ENCODE measurements at places on chromosomes 2 and 18.

- DNase-seq: no peak
Measured at GRCh38 chr2:176099728-176100546, at the start of gene HOXD12. TSS of gene HOXD12 (plus strand) at chr2:176099795. CDS start at chr2:176099802, 7 bp downstream.

DNA sequence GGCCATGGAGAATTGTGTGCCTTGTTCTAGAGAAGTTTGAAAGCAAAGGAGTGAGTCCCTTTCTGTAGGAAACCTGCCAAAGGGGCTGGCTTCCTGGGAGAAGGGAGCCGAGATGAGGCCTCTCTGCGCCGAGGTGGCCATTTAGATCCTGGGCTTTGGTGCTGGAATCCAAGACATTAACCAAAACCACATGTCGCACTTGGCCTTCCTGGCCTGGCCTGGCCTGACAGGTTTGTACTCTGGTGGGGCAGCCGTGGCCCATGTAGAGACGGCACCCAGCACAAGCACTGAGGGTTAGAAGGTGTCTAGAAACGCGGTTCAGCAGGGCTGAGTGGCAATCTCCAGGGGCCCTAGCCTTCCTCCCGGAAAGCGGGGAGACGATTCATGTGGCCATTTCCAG, 7.1 kb downstream of the CNNM3 start:
- DNase-seq: no peak

GRCh38 chr2:55137024-55137958, 87.0 kb upstream of the RTN4 start:
- no peak for DNase-seq

DNA sequence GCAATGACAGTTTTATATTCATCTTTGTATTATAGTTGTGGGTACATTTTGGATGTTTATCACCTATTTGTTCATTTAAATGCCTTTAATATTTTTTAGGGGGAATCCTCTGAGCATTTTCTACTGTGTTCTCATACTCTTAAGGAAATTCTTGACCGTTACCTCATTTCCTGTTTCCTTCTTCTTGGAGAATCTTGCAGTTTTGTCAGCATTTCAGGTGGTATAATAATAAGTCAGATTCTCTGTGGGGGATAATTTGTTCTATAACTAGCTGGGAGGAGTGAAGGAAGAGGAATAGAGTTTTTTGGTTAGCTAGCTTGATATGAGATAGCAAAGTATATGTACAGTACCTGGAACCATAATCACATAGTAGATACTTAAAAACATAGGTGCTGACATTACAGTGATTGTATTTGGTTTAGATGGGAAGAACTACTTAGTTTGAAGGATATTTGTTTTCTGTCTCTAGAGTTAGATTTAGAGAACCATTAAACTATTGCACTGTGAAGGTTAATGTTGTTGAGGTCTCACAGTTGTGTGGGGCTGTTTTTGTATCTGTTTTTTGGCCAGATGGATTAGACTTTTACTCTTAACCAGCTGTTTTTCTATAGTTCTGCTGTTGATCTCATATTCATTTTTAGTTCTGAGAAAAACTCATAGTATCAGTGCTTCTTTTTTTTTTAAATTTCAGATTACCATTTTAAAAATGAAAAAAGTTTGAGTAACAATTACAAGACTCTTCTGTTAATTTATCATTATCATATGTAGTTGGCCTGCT, 14.2 kb downstream of the MTX2 start:
- DNase-seq: no peak

GRCh38 chr18:76161983-76162382, 333.1 kb downstream of the ZNF516 start:
- no peak for DNase-seq

DNA sequence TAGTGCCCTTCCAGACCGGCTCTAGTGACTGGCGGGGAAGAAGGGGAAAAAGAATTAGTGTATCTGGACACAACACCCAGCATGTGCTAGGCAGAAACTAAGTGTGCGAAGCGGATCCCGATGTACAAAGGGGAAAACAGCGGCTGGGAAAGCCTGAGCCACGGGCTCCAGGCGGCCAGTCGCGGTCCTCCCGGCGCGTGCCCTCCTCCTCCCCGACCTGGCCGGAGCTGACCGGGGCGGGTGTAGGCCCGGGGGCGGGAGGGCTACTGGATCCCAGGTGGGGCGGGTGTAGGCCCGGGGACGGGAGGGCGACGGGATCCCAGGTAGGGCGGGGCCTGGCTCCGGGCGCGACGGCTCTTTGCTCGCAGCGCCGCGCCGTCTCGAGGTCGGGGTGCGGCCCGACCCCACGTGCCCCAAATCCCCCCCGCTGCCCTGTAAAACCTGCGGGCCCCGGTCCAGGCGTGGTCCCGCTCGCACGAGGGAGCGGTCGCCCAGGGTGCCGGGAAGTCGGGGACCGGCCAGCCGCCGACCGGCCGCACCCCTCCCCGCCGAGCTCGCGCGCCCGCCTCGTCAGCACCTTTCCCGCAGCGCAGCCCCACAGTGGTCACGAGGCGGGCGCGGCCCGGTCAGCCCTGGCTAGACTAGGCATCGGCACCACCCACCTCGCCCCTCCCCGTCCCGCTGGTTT, 48.8 kb downstream of the C2orf42 start:
- peak; percentile 51 for DNase-seq

DNA sequence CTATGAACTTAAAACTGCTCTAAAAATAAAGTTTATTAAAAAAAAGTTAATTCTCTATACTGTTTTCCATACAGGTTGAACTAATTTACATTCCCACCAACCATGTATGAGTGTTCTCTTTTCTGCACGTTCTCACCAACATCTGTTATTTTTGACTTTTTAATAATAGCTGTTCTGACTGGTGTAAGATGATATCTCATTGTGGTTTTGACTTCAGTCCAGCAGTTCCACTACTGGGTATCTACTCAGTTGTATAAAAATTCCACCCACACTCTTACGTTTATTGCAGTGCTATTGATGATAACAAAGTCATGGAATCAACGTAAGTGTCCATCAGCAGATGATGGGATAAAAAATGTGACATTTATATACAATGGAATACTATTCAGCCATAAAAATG, 33.7 kb downstream of the SPAG16 start:
- DNase-seq: no peak

GRCh38 chr2:119111115-119111975, 47.2 kb downstream of the C1QL2 start:
- no peak for DNase-seq

GRCh38 chr2:109530712-109531111, 83.1 kb downstream of the SEPTIN10 start:
- DNase-seq: peak; percentile 23

DNA sequence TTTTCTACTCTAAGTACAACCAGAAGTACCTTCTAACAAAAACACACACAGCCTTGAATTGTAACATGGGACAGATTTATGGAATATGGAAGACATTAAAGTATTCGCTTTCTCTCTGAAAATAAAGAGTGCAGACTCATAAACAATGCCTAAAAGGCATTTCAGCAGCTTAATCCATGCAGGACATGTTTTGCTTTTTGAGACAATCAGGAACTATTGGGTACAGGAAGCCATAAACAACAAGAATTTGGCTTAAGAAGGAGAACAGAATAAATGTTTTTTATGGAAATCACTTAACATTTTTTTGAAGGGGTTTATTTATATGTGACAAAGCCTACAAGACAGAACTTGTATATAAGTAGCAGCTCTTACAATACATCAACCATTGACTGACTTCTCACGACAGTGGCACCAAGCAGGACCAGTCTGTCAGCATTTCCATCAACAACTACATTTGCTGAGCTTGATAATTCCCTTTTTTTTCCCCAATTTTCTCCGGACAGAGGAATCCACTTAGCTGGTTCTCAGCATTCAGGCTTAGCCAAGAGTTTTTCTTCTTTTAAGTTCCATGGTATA, 140.1 kb downstream of the EXOC6B start:
- DNase-seq: no peak

- DNase-seq: no peak
Measured at GRCh38 chr18:22169889-22170420, 566 bp downstream of the GATA6 start.

DNA sequence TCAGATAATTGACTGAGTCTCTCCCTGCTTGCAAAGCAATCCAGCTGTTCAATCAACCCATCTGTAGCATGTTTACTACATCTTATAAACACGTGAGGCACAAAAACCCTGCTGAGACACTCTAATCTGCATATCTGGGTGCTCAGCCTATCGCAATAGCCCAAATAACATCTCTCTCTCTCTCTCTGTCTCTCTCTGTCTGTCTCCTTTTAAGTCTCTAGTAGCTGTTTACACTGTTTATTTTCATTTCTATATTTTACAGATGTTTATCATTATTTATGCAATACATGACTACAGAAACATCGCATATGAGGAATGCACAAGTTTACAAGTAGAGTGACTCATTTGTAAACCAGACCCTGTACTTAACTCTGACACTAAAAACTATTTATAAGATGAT, 422.1 kb upstream of the DSEL start:
- no peak for DNase-seq

- DNase-seq: no peak
Measured at GRCh38 chr2:62489162-62489561, 16.8 kb downstream of the TMEM17 start.

- DNase-seq: peak; percentile 18
Measured at GRCh38 chr2:155815851-155816250, 516.7 kb downstream of the NR4A2 start.

DNA sequence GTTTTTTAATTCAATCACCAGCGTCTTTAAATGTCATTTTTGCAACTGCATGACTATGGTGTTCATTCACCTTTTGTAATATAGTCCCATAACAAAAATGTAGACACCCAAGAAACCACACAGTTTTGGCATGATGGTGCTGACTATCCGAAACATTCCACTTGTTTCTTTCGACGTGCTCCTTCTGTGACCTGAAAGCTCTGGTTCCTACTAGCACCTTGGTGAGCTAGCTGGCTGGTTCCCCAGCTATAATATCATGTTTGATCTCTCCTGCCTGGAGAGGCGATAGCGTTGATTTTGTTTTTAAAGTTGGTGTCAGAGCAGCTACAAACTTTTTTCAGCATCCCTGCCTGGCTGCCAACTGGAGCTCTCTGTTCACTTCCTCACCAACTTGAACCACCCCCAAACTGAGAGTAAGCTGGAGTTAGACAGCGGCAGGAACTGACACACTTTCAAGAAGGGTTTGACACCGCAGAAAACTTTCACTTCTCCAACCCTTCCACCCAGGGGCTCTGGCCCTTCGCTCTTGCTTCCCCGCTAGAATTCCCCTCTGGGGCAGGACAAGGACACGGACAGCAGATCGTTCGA, 1.1 kb downstream of the ATAD2B start:
- DNase-seq: peak; percentile 45

DNA sequence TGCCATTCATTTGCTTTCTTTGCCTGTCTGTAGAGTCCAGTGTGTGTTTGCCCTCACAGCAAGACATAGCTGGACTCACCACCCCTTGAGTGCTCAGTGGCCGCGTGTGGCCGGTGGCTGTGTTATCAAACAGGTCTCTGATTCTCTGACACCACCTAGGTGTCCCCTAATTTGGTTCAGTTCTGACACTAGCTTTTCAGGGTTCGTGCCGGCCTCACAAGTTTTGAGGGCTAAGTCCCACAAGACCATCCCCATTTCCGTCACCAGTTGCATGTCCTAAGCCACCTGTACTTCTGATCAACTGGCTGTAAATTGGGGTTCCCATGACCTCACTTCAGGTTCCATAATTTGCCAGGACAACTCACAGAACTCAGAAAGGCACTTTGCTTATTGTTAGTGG, 23.5 kb downstream of the NCK2 start:
- DNase-seq: no peak

DNA sequence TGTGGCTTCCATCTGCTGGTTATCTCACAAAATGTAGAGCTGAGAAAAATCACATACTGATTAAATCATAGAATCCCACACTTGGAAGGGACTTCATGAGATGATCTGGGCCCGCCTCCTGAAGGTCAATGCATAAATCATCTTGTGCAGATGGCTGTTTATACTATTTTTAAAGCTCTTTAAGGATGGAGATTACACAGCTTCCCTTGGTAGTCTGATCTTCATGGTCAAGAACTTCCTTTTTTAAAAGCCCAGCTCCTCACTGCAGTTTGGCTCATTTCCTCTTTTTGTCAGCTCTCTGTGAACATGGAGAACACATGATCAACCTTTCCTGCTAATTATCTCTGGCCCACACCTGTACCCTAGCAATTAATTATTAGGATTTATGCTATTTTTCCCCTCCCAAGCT, 25.9 kb downstream of the GCG start:
- no peak for DNase-seq

DNA sequence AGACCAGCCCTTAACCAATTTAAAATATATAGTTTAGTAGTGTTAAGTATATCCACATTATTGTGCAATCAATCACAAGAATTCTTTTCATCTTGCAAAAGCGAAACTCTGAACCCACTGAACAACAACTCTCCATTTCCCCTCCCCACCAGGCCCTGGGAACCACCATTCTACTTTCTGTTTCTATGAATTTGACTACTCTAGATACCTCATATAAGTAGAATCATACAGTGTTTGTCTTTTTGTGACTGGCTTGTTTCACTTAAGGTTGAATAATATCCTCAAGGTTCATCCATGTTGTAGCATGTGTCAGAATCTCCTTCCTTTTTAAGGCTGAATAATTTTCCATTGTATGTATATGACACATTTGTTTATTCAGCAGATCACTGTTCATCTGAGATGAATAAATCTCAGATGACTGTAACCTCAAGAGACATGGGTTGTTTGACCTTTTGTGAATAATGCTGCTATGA, 8.1 kb upstream of the SOS1 start:
- DNase-seq: no peak

DNA sequence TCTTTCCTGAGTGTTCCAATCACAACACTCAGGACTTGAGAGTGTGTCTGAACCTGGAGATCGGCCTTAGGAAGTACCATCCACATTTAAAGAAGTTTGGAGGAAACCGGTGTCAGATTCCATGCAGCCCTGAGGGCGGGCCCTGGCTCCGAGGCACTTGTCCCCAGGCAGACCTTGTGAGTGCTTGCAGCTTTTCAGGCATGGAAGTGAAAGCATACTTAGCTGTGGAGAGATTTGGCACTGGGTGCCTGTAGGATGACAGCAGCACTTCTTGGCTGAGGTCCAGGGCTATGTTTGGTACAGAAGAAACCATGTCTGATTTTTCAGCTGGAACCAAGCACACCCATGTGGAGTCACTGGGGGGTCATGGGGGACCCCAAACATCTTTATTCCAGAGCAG, 230.8 kb downstream of the SEPTIN10 start:
- no peak for DNase-seq

DNA sequence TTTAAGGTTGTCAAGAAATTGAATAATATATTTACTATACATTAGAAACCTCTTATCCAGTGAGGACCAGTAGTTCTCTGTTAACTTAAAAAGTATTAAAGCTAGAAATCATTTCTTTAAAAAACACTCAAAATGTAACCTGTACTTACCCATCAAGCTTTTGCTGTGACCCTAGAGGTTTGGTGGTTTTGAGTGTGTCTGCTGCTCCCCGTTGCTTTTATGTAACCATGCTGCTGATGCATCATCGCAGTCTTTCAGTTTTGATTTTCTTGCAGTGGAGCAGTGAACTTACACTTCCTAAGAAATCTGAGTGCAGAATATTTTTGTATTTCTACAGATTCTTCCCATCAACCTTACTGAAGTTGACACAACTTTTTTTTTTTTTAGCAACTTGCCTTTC, 34.2 kb downstream of the MRPS9 start:
- DNase-seq: no peak

All from A549 (cell line).